ENCODE measurements at places on chromosomes 5 and 9. TPM values are rescaled to one million over a fixed set of nuclear protein-coding genes. Genes with fewer than 3 reads are reported as not detected.

Gene CAMK2A
- total RNA-seq, result 2.4 TPM

Gene TPD52L3
- total RNA-seq, result not detected

Gene CYLC2
- total RNA-seq, result not detected

Gene TEX48
- total RNA-seq, result not detected

Gene GCNT4
- 3.6 TPM for total RNA-seq

Gene HTR1A
- total RNA-seq, result not detected

Gene PLPPR1
- total RNA-seq, result not detected

Gene ASS1
- total RNA-seq, result 104 TPM

Gene SLC36A3
- not detected for total RNA-seq

Gene PAEP
- total RNA-seq, result not detected

Gene RRAGA
- total RNA-seq, result 76.0 TPM

Gene SHISAL2B
- total RNA-seq, result not detected

Gene CCL27
- total RNA-seq, result not detected

Gene SPINK1
- total RNA-seq, result 14.3 TPM

Gene PCDHGA12
- 4.3 TPM for total RNA-seq

Gene SPINK6
- not detected for total RNA-seq

Gene RXRA
- 59.7 TPM for total RNA-seq

Gene SLC6A18
- not detected for total RNA-seq

Gene NTRK2
- total RNA-seq, result 0.30 TPM

Gene C5orf46
- not detected for total RNA-seq

Gene ORM2
- 5.5 TPM for total RNA-seq

Gene ANKRD31
- total RNA-seq, result 0.11 TPM

Gene LSM11
- 4.1 TPM for total RNA-seq

Gene DMGDH
- total RNA-seq, result 1.0 TPM

Gene SPATA31A3
- total RNA-seq, result not detected

Gene CTSV
- total RNA-seq, result not detected

Gene GGTA1
- 9.5 TPM for total RNA-seq

Gene RUFY1
- 87.5 TPM for total RNA-seq

Gene INSL4
- not detected for total RNA-seq

Gene NUTM2F
- not detected for total RNA-seq

Gene PCDHGA5
- total RNA-seq, result 7.3 TPM

Gene SKP2
- 14.2 TPM for total RNA-seq

Gene CFAP77
- 16.7 TPM for total RNA-seq

Gene FBN2
- total RNA-seq, result 1.6 TPM

Gene PCDHB7
- 2.1 TPM for total RNA-seq

Gene ENHO
- total RNA-seq, result 0.40 TPM

Gene PCDHB2
- 5.2 TPM for total RNA-seq

Gene GFI1B
- 0.97 TPM for total RNA-seq

Gene BTNL3
- total RNA-seq, result 0.79 TPM

Gene GABRB2
- total RNA-seq, result 0.44 TPM

Gene CRHBP
- not detected for total RNA-seq

Gene SPATA6L
- total RNA-seq, result 29.3 TPM

Gene ARL10
- 4.3 TPM for total RNA-seq

Gene LRRC70
- total RNA-seq, result 3.1 TPM

Gene ZNF300
- total RNA-seq, result 2.9 TPM

Gene FCN2
- not detected for total RNA-seq

Gene PPP3R2
- not detected for total RNA-seq

Gene C5
- total RNA-seq, result 17.3 TPM

Data from upper lobe of left lung (tissue), 6 donors.